ENCODE measurements at places on chromosomes 2 and 18.

GRCh38 chr2:39913648-39914461 is 134.8 kb upstream of the THUMPD2 start:
- DNase-seq: no peak

DNA sequence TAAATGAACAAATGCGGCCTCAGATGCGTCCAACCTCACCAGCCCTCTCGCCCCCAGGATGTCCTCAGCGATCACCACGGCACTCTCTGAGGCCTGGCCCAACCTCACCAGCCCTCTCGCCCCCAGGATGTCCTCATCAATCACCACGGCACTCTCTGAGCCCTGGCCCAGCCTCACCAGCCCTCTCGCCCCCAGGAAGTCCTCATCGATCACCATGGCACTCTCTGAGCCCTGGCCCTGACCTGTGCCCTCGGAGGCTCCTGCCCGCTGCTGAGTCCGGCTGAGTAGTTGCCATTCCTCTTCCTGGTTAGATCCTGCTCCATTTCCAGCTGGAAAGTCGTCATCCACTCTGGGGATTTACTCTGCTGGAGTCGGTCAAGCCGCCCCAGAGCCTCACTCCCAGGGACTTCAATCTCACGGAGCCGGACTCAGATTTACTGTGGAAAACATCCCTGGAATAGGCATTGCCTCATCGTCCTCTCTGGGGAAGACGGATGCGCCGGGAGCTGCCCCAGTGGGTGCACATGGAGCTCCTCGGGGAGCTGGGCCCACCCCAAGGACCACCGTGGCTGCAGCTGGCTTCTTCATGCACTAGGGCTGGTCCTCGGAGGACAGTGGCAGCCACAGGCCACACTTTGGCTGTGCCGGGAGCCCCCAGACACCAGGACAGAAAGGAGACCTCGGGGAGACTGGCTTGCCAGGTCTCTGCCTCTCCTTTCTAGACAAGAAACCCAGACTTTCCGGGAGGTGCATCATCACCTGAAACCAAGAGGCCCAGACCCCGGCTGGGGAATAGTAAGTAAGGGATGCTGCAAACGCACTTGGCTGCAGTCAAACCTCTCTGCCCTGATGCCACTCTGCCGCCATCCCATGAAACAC is 230.6 kb downstream of the EIPR1 start:
- no peak for DNase-seq

GRCh38 chr2:11385216-11385615 is 40.8 kb upstream of the ROCK2 start:
- no peak for DNase-seq

GRCh38 chr2:100224988-100225710 is 82.8 kb upstream of the AFF3 start:
- no peak for DNase-seq

DNA sequence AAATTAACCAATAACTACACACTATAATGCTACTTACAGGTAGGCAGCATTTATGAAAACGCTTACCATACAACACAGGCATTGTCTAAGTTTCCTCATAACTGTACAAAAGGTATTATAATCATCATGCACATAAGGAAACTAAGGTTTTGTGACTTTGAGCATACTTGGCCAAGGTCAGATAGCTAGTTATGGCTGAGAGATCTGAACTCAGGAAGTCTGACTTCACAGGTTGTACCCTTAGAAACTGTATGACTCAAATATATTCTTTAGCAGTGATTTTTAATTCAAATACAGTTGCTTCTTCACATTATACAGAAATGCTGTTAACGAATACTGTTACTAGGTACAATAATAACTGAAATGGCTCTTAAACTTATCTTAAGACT is 89.3 kb downstream of the TRIP12 start:
- no peak for DNase-seq

- no peak for DNase-seq
These were observed 301.8 kb downstream of the NBAS start for GRCh38 chr2:15259356-15259756.

GRCh38 chr2:105249891-105250290 is 8.3 kb downstream of the GPR45 start:
- DNase-seq: no peak

- DNase-seq: no peak
These were observed 24.9 kb downstream of the FHL2 start for GRCh38 chr2:105373895-105374401.

DNA sequence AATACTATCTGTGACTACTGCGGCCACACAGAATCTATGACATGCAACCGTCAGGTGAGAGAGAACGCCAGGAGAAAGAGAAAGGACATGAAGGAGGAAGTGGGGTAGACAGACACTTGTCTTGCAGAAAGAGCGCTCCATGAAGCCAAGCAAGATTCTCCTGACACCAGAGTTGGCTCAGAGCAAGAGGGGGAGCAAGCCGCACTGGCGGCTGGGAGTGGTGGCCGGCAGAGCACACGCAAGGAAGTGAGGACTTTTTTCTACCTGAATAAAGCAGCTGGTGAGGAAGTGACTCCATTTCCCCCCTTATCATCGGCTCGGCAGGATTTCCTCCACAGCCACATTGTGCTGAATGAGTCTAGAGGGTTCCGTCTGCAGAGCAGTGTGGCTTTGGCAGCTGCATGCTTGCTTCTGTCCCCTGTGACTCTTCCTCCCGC is 181.6 kb downstream of the BCL2 start:
- DNase-seq: no peak

- no peak for DNase-seq
These were observed 15.5 kb downstream of the RND3 start for GRCh38 chr2:150471813-150472510.

DNA sequence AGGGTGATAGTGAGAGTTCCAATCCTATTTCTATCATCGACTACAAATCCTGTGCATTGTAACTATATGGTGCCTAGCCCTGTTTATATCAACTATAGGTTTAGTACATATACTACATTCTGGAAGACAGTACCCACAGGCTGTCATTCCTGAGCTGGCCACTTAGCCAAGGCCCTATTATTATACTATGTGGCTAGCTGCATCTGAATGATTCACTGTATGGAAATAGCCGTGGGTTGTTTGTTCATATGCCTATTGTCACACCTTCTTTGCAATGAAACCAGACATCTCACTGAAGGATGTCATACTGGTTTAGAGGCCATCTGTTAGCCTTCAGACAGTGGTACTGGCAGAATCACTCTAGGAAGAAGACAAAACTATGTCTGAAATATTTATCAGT is 62.3 kb upstream of the FSIP2 start:
- DNase-seq: no peak

GRCh38 chr2:190882856-190883582 is 2.4 kb downstream of the GLS start:
- DNase-seq: no peak

DNA sequence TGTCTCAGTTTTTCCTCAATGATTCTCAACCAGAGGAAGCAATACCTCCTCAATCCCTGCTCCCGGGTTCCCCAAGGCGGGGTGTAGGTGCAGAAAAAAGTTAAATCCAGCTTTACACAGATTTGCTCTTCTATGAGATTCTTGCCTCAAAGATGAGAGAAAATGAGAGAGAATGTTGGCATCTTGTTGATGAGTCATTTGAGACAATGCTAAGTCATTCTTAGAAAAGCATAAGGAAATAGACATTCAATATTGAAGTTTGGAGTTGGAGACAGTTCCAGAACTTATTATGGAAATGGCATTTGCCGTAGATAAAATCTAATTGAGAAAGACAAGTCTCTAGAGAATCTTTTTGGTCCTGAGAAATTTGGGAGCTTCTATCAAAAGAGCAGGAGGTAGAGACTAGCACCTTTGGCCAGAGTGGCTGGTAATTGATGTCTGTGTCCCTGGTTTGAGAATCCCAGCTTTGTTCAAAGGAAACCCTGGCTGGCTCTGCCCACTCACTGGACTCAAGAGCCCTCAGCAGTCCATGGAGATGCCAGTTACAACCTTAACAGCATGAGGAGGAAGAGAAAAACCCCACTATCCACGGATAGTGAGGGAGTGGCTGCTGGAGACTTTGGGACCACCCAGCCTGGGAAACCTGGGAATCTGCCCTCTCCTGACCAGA is 181.2 kb downstream of the FAM124B start:
- no peak for DNase-seq

GRCh38 chr2:41622301-41622700 is 425.5 kb upstream of the PKDCC start:
- DNase-seq: no peak

DNA sequence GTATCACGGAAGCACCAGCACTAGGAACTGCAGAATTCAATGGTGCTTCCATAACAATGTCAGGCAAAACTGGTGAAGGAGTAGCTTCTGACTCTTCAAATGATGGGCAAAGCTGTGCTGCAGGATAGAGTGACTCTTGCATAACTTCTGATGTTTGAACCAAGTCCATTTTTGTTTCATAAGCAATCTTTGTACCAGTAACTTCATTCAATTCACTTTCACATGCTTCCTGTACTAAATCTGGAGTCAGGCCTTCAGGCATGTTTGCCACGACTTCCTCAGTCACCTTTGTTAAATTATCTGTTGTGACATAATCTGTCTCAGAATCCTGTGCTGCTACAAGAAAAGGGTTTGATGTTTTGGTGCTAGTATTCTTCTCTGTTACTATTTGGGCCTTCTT is 24.0 kb downstream of the RTN4 start:
- no peak for DNase-seq

DNA sequence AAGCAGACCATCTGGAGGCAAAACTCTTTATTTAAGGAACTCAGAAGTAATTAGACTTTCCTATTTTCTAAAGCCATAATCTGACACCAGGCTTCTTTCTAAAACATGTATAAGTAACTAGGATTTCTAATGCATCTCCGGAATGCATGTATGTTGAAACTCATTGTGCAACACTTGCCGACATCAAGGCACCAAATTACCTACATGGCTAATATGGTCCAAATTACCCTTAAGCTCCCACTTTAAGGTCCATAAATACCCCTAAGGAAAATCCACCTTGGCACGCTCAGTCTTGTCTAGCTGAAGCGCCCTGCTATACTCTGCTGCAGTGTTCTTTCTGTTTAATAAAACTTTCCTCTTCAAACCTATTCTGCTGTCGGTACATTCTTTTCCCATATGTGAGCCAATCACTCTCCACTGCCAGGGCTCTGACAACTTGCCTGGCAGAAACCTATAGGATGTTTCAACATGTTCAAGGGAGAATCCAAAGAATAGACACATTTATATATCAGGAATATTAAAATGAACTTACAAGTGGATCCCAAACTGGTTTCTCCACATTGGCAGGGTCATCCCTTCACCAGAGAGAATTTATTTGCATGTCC is 171.9 kb downstream of the GALNT1 start:
- DNase-seq: no peak

DNA sequence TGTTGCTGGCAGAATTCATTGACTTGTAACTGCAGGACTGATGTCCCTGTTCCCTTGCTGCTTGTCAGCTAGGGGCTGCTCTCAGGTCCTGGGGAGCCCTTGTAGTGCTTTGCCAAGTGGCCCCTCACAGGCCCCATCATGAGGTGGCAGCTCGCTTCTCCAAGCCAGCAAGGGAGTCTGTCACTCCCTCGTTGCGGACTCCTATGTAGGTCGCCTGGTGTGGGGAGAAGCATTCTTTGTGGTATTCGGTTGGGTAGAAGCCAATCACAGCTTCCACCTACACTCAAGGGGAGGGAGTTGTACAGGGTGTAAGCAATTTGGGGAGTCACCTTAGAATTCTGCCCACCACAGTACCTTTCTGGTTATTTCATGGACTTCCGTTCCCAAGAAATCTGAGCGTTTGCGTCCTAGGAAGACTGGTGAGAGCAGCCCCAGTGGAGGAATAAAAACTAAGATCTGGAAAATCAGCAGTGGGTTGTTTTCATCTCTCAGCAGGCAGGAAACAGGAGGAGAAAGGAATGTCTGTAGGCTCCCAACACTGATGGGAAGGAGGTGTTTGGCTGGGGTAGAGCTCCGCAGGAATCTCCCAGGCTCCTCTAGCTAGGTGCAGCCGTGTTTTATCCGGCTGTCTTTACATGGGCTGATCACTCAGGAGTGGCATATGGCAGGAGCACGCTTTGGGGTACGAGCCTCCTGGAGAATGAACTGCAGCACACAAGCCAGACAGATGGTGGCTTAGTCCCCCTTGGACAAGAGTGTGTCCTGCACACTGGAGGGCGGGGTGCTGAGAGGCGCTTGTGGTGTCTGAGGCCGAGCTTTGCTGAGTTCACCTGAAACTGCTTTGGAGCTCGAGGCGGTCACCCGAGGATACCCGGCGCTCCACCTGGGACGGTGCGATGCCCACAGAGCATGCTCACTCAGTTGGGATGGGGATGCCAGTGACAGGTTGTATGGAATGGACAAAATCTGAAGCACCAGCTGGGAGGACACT is 58.3 kb downstream of the LDLRAD4 start:
- no peak for DNase-seq

- no peak for DNase-seq
These were observed 18.0 kb downstream of the GPR35 start for GRCh38 chr2:240643093-240643810.

- DNase-seq: no peak
These were observed 47.0 kb downstream of the C2orf76 start for GRCh38 chr2:119319593-119319992.

- DNase-seq: no peak
These were observed 17.6 kb upstream of the CLIP4 start for GRCh38 chr2:29097569-29097968.

- no peak for DNase-seq
These were observed 430.0 kb upstream of the VWC2L start for GRCh38 chr2:213980883-213981282.

DNA sequence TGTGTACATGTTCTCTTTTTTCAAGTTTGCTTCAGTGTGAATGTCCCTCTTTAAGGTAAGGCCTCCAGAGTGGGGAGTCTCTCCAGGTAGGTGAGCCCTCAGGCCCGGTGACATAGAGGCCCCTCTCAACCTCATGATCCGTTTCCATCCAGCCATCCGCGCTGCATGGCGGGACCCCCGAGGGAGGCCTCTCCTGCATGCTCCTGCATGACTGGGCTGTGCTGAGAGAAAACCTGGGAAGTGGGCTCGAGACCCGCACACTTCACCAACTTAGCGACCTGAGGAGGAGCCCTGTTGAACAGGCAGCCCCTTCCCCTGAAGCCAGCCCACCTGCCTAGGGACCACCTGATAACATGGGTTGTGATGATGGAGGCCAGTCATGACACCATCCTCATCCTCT is 131.3 kb upstream of the EPAS1 start:
- no peak for DNase-seq

DNA sequence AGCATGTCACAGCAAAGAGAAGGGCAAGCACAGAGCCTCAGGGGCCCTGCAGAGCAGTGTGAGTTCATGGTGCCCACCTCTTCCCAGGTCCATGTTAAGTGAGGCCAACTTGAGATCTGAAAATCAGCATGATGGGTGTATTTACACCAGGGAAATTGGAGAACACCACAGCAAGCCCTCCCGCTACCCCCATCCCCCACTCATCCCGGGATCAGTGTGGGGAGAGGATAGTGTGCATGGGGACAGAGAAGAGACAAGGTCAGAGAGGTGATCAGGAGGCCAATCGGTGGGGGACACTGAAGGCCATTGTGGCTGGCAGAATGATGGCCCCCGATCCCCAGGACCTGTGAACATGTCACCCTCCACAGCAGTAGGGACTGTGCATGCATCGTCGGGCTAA is 54.7 kb downstream of the PTGR3 start:
- no peak for DNase-seq

DNA sequence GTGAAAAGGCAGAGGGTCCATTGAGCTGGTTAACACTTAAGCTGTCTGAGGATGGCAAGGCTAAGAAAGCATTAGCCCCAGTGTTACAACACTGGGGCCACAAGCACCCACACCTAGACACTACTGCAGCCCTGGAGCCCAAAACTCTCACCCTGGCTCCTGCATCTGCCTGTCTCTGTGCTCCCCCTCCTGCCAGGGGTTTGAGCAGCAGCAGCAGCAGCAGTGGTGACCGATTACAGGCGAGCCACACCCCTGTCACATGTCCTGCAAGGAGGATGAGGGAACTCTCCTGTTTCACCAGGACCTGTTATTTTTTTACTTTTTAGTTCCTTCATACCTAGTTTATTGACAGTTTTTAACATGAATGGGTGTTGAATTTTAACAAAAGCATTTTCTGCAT is 326.7 kb upstream of the MAP2 start:
- no peak for DNase-seq
